ENCODE measurements at places on chromosomes 12 and 14. TPM values are rescaled to one million over a fixed set of nuclear protein-coding genes. Genes with fewer than 3 reads are reported as not detected.
A peak's percentile ranks its signal among the peaks of the same experiment; 100 is the strongest.

The ESPL1 gene
- 50.7 TPM for total RNA-seq

The DNAL1 gene
- total RNA-seq: 31.0 TPM

The BIN2 gene
- total RNA-seq: not detected

The CFAP73 gene
- not detected for total RNA-seq

The C12orf50 gene
- total RNA-seq: 0.09 TPM

The KRT86 gene
- not detected for total RNA-seq

The SOCS4 gene
- total RNA-seq: 18.8 TPM

The ANKS1B gene
- total RNA-seq: 28.5 TPM

The EFS gene
- 60.1 TPM for total RNA-seq

The ZFP36L1 gene
- total RNA-seq: 94.7 TPM

DNA sequence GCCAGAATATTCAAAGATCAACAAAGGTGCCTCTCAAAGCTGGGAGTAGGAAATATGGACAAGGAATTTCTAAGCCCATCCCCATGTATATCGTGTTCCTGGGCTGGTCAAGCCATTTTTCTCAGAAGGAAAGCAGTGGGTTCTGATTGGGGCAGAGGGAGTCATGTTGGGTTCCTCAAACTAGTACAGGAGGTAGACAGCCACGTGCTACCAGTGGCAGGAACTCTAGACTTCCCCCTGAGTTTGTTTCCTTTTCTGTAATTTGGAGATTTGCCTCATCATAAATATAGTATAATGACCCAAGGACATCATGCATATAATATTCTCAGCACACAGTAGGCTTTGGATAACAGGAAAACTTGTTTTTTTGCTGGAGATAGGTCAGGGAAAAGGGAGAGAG lies 16.4 kb upstream of the PLEKHH1 start:
- peaks cover 88% of the 10 kb centered on the region for H3K27me3 ChIP-seq
- no peaks in the 10 kb centered on the region for H3K36me3 ChIP-seq
- no peak for DNase-seq
- no peak overlapping the region for H3K4me3 ChIP-seq
- H3K4me1 ChIP-seq: peaks cover 3% of the 10 kb centered on the region
- H3K27ac ChIP-seq: no peak overlapping the region

DNA sequence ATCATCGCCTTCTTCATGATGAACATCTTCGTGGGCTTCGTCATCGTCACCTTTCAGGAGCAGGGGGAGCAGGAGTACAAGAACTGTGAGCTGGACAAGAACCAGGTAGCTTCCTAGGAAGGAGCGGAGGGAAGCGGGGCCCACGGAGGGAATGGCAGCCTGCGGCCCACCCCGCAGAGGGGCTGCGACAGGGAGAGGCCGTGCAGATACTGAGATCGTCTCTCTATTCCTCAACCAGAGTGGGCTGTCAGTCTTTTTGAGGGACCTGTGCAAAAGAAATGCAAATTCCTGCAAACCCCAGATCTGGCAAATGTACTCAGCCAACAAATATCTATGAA lies 186.2 kb upstream of the FKBP4 start:
- H3K4me1 ChIP-seq: no peaks in the 10 kb centered on the region
- no peaks in the 10 kb centered on the region for H3K27me3 ChIP-seq
- DNase-seq: no peak
- no peaks in the 10 kb centered on the region for H3K36me3 ChIP-seq

DNA sequence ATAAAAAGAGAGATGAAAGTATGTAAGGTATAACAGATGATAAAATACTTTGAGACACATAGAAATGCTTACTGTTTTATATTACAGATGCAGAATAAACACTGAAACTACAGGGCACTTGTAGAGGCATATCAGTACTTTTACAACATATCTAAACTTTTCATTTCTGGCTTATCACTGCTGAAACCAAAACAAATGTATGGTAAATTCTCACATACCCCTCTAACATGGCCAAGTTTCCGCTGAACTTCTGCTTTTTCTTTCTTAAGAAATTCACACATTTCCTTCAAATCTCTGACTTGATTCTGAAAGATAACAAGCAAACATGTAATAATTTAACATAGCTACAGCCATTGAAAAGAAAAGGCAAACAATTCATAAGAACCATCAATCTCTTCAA lies 33.3 kb upstream of the C12orf50 start:
- H3K27ac ChIP-seq: no peak overlapping the region
- no peaks in the 10 kb centered on the region for H3K4me1 ChIP-seq
- peaks cover 23% of the 10 kb centered on the region for H3K36me3 ChIP-seq
- H3K4me3 ChIP-seq: no peak overlapping the region
- DNase-seq: no peak

GRCh38 chr12:127760996-127761395 lies 506.0 kb upstream of the TMEM132C start:
- H3K4me1 ChIP-seq: no peaks in the 10 kb centered on the region
- H3K27me3 ChIP-seq: no peaks in the 10 kb centered on the region
- no peak overlapping the region for H3K27ac ChIP-seq
- no peak for DNase-seq

DNA sequence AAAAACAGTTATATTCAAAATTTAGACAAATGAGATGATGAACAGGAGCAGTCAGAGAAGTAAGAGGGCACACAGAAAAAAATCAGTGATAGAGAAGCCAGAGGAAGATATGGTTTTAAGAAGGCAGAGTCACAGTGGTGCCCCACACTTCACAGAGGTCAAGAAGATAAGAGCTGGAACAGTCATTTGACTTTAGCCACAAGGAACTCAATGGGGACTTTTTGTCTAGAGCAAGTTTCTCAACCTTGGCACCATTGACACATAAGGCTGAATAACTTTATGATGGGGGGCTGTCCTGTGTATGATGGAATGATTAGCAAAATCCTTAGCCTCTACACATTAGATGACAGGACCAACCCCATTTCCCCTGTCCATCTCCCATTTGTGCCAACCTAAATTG lies 172.8 kb upstream of the PLEKHG7 start:
- no peak overlapping the region for H3K4me3 ChIP-seq
- no peak for DNase-seq
- H3K27ac ChIP-seq: no peak overlapping the region

GRCh38 chr14:64394977-64395633 lies 7.0 kb downstream of the MTHFD1 start:
- H3K4me1 ChIP-seq: peaks cover 8% of the 10 kb centered on the region
- no peaks in the 10 kb centered on the region for H3K36me3 ChIP-seq
- no peak for DNase-seq
- no peaks in the 10 kb centered on the region for H3K27me3 ChIP-seq

GRCh38 chr12:76318773-76319594 lies 29.2 kb downstream of the BBS10 start:
- no peaks in the 10 kb centered on the region for H3K27me3 ChIP-seq
- H3K36me3 ChIP-seq: no peaks in the 10 kb centered on the region
- H3K4me3 ChIP-seq: peak overlapping the region; percentile 14

DNA sequence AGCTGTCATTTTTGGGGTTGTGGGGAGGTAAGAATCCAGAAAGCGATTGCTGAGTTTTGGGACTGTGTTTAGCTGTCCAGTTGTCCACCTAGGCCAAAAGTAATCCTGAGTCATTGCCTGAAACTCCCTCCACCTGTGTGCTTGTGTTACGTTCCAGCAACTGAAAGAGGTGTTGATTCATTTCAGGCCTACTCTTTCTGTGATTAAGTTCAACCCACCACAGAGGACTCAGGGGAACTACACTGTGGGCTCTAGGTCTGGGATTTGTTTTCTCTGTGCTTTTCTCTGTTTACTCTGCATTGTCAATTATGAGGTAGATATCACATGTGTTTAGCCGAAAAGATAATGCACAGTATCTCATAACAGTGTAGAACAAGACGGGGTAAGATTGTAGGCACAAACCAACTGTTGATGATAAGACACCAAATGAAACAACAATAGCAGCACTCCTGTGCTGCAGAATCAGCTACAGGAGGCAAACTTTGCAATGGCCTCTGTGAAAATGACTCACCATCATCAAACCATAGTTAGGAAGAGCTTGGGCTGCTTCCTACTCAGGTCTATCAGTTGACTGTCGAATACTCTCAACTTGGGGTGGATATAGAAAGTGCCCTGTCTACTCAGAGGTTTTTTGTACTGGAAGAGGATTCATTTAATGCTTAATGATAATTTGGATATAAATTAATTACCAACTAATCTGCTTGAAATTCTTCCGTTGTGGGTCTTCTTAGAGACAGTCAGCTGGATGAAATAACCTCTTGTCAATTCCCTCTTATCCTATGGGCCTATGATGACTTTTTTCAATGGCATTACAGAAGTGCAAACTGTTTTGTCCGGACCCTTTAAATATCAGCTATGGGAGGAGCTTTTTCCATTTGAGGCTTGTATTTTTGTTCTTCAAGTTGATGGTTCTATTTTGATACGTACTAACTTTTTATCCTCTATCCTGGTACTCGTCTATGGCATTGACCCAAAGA lies 385.9 kb downstream of the BMP4 start:
- H3K27me3 ChIP-seq: no peaks in the 10 kb centered on the region
- no peaks in the 10 kb centered on the region for H3K36me3 ChIP-seq
- no peak overlapping the region for H3K27ac ChIP-seq
- peaks cover 2% of the 10 kb centered on the region for H3K4me1 ChIP-seq
- no peak overlapping the region for H3K4me3 ChIP-seq

DNA sequence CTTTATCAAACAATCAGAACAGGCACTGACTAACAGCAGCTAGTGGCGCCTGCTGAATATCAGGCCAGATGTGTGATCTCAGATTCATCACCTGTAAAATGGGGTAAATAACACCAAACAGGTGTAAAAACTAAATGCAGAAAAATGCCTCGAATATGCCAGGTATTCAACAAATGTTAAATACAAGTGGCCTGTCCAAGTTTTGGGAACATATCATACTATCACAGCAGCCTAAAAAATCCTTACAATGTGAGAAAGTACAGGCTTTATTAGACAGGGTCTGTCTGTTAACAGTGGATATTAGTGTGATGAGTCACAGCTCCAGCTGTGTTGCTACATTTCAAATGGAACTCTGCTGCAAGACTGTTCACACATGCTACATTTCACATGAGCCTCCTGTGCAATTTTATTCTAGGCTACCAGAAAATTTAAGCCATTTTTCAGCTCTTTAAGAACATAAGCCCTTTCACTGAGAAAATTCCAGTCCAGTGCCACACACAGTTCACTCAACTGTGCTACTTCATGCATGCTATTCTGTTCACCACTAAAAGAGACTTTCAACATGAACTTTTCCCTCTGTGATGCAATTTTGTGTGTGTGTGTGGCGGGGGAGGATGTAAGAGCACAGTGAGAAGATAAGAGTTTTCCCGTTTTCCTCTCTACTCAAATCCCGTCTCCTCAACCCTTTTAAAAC lies 56.7 kb downstream of the MSRB3 start:
- no peak overlapping the region for H3K4me3 ChIP-seq
- DNase-seq: no peak
- no peaks in the 10 kb centered on the region for H3K4me1 ChIP-seq

DNA sequence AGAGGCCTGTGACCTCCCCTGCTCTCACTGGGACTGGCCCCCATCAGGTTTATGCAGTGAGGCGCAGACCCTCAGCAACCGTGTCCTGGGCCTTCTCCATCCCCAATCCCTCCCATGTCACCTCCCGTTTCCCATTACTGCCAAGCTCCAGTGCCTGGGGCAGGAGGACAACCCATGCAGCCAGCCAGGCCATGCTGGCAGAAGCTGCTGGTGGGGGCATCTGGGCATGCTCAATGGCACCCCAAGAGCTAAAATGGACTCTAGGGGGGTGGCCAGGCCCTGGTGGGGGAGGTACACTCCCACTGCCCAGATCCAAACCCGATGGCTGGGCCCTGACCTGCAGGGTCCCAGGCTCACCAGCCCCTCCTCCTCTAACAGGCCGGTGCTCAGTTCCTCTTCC lies 20.5 kb upstream of the GPR132 start:
- no peak for DNase-seq
- no peaks in the 10 kb centered on the region for H3K36me3 ChIP-seq
- no peak overlapping the region for H3K27ac ChIP-seq
- no peak overlapping the region for H3K4me3 ChIP-seq
- peaks cover 15% of the 10 kb centered on the region for H3K27me3 ChIP-seq

DNA sequence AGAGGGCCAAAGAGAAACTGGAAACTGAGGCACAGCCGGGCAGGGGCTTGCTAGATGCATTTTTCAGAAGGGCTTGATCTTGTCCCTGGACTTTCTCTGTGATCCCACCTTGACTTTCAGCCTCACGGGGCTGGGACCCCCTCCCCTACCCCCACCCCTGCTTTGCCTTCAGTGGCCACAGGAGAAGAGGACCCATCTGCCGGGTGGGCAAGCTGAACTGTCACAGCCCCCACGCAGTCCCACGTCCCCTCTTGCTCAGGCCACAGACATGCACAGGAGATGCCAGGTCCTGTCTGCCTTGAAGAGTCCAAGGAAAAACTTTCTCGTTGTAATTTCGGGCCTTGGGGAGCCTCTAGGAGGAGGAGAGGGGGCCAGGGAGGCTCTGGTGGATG lies 158.9 kb downstream of the KIF26A start:
- H3K4me1 ChIP-seq: no peaks in the 10 kb centered on the region
- H3K4me3 ChIP-seq: no peak overlapping the region
- H3K27me3 ChIP-seq: no peaks in the 10 kb centered on the region
- peak; percentile 36 for DNase-seq
- H3K36me3 ChIP-seq: no peaks in the 10 kb centered on the region
- no peak overlapping the region for H3K27ac ChIP-seq

- H3K4me3 ChIP-seq: no peak overlapping the region
- peaks cover 7% of the 10 kb centered on the region for H3K4me1 ChIP-seq
- no peak overlapping the region for H3K27ac ChIP-seq
- no peak for DNase-seq
Observed at GRCh38 chr12:96810477-96810876, 96.6 kb upstream of the NEDD1 start.

GRCh38 chr12:26340649-26341048 lies 145.3 kb downstream of the SSPN start:
- H3K4me3 ChIP-seq: no peak overlapping the region
- H3K4me1 ChIP-seq: no peaks in the 10 kb centered on the region
- no peaks in the 10 kb centered on the region for H3K27me3 ChIP-seq
- H3K36me3 ChIP-seq: no peaks in the 10 kb centered on the region

DNA sequence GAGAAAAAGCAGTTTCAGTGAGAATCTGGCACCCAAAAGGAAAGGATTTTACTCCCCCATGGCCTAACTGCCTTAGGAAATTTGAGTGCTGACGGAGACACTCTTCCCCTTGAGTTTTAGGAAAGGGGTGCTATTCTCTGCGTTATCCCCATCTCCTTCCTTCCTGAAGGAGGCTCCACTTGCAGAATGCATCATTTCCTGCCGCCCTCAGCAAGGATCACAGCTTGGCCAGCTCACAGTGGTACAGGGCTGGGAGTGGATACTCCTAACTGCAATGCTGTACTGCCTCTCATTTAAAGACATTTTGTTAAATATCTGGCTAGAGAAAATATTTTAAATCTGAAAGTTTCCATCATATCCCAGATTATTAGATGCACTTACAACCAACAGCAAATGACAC lies 33.0 kb downstream of the RDH12 start:
- no peak overlapping the region for H3K27ac ChIP-seq
- H3K4me3 ChIP-seq: no peak overlapping the region
- H3K27me3 ChIP-seq: no peaks in the 10 kb centered on the region
- H3K36me3 ChIP-seq: no peaks in the 10 kb centered on the region
- no peaks in the 10 kb centered on the region for H3K4me1 ChIP-seq

- peaks cover 24% of the 10 kb centered on the region for H3K4me1 ChIP-seq
- no peak overlapping the region for H3K27ac ChIP-seq
- H3K27me3 ChIP-seq: no peaks in the 10 kb centered on the region
- peaks cover 61% of the 10 kb centered on the region for H3K36me3 ChIP-seq
- DNase-seq: peak; percentile 78
Observed at GRCh38 chr12:121240484-121241101, 30.7 kb downstream of the P2RX4 start.

- H3K4me1 ChIP-seq: no peaks in the 10 kb centered on the region
- H3K27me3 ChIP-seq: no peaks in the 10 kb centered on the region
- H3K36me3 ChIP-seq: peaks cover 92% of the 10 kb centered on the region
Observed at GRCh38 chr14:74670726-74671411, 42.0 kb downstream of the AREL1 start.
